ENCODE measurements at places on chromosomes 1 and 21.
A peak's percentile ranks its signal among the peaks of the same experiment; 100 is the strongest.

DNA sequence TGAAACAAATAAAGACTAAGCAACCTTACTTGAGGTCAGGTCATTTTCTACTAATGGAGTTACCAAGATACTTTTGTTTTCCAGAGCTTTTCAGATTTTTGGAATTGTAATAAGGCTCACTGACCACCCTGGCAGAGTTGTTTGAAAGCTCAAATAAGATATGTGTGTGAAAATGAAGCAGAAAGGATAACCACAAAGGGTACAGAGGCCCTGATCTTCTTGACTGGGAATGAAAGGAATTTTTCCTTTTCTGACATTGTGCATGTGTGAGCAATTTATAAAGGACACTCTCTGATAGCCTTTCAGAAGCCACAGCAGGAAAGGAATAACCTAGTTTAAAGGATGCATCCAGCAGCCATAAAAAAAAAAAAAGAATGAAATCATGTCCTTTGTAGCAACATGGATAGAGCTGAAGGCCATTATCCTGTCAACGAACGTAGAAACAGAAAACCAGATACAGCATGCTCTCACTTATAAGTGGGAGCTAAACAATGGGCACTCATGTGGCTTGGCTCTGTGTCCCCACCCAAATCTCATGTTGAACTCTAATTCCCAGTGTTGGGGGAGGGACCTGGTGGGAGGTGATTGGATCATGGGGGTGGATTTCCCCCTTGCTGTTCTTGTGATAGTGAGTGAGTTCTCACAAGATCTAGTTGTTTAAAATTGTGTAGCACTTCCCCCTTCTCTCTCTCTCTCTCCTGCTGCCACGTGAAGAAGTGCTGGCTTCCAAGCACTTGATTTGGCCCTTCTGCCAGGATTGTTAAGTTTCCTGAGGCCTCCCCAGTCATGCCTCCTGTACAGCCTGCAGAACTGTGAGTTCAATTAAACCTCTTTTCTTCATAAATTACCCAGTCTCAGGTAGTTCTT lies 3.1 kb upstream of the SRP9 start:
- DNase-seq = no peak

GRCh38 chr1:244214009-244214967 lies 163.2 kb downstream of the ZBTB18 start:
- no peak for DNase-seq

GRCh38 chr1:44485229-44485933 lies 80.3 kb downstream of the RNF220 start:
- DNase-seq = no peak

GRCh38 chr1:53237638-53238037 lies 680 bp downstream of the MAGOH start:
- DNase-seq = no peak

- DNase-seq = no peak
Observed at GRCh38 chr1:58457023-58457635, 89.4 kb downstream of the OMA1 start.

GRCh38 chr1:93716941-93717368 lies 35.3 kb upstream of the BCAR3 start:
- DNase-seq = no peak

DNA sequence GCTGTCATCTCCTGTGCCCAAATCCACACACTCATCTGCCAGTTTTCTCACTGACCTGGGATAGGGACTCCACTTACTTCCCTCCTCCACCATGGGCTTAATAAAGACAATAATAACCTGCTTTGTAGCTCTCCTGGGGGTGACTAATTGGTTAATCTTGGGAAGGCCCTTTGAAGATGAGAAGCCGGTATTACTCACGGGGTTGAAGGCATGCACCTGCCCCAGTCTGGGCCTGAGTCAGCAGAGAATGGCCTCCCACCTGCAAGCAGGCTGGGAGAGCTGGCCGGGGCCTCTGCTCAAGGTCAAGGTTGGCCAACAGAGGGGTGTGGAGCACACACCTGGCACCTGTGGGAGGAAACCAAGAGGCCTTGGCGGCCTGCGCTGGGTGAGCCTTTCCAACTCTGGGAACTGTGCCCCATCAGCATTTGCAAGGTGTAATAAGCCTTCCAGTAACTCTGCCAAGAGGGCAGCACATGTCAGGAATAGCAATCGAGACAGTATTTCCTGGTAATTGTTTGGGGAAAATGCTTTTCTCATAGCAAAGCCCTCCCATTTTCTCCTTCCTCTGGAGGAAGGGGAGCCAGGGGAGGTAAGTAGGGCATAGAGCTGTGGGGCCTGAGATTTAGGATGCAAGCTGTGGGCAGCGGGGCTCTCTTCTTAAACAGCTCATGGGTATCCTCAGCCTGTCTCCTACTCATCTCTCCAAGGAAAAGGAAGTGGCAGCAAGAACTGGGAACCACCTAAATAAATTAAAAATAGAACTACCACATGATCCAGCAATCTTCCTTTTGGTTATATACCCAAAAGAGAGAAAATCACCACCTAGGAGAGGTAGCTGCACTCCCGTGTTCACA lies 49.0 kb downstream of the TOMM20 start:
- DNase-seq = peak; percentile 66

- no peak for DNase-seq
Observed at GRCh38 chr21:27320868-27321267, 354.0 kb upstream of the ADAMTS5 start.

GRCh38 chr21:18204931-18205330 lies 39.7 kb upstream of the CHODL start:
- no peak for DNase-seq

DNA sequence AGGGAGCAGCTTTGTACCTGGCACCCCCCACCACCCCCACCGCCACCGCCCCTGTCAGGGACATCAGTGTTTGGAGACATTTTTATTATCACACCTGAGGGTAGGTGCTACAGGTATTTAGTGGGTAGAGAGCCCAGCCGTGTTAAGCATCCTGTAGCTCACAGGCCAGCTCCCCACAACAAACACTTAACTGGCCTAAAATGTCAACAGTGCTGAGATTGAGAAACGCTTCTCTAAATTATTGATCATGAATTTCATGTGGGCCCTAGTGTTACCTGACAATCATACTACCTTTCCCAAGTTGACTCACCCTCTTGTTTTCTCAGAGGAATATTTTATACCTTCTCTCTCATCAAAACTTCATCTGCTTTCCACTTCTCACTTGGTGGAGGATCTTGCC lies 21.4 kb downstream of the ELF3 start:
- DNase-seq = no peak

DNA sequence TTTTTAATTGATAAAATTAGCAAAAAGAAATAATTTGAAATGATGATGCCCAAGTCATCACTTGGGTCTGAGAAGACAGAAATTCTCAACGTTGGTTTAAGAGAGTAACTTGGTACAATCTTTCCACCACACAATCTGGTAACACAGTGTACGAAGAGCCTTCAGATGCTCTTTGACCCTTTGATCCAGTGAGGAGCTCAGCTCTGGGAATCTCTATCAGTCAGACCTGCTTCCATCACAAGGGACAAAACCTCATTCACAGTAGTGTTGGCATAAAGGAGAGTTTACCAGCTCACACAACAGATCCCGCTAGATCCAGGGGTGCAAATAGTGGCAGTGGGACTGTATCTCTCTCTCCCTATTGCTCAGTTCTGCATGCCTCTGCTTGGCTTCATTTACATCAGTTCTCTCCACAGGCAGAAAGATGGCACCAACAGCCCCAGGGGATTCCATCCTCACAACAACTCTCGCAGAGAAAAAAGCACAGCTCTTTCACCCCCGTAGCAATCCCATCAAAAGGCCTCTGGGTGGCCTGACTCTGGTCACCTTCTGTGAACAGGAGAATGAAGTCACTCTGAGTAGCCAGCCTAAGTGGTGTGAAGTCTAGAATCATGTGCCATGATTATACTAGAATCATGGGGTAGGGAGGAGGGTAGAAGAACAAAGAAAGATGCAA lies 119.7 kb downstream of the ZNF281 start:
- DNase-seq = no peak

GRCh38 chr1:8540261-8540941 lies 222.5 kb downstream of the SLC45A1 start:
- no peak for DNase-seq

DNA sequence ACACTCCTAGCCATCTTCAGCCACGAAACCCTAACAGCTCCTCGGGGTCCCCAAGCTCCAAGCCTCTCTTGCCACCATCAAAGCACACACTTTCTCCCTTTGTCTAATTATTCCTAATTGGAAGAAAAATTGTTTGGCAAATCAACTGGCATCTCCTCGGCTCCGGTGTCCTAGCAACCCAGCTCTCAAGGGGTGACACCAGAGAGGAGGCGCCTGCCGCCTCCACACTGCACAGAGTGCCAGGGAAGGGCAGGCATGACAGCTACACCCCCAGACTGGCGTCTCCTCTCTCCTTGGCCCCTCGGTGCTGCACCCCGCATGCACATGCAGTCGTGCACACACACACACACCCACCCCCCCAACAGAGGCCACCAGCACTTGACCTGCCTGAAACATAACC lies 18.2 kb upstream of the GJB5 start:
- no peak for DNase-seq

DNA sequence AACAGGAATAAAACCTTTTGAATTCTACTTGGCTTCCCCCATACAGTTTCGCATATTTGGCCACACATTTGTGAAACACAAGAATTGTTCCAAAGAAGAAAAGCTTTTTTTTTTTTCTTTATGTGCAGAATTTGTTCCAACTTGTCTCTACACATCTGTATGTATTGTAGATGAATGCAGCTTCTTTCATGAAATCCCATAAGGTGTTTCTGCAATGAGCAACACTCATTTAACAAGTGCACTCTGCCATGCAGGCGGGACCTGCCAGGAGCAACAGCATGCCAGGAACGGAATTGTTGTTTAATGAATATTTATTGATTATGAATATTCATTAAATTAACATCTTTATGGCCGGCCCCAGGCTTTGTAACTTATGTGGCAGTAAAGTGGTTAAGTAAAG lies 1075.0 kb downstream of the TTLL7 start:
- no peak for DNase-seq

DNA sequence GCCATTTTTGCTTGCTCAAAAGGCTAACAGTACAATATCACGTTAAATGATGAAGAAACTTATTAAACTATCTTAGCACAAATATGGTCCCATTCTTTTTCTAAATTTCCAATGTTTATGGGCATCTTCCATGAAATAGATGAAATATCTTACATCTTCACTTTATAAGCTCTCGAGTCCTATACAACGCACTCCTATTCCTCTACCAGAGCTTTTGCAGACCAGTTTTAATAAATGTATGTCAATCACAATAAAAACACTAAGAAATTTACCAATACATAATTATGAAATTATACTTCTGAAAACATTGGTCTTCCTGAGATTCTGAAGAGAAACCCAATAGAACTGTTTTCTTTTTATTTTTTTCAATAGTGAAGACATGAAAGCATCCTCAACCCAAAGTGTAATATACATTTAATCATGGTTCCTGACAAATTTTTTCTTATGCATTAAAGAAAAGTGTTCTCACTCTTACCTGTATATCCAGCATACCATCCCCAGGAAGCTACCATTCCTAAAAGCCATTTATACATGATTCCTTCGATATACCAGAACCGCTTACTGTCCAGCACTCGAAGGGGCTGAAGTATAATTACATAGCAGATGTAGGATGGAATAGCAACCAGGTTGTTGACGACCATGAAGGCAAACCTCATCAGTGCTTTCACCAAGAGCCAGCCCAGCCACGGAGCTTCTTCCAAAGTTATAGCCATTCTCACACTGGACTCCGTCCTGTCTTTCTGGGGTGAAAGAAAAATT lies 1.8 kb downstream of the LPGAT1 start:
- no peak for DNase-seq

- DNase-seq = no peak
Observed at GRCh38 chr1:209937996-209938959, at the start of gene SYT14. SYT14 (plus strand) TSS chr1:209938217; CDS start chr1:209938265, 48 bp downstream.

DNA sequence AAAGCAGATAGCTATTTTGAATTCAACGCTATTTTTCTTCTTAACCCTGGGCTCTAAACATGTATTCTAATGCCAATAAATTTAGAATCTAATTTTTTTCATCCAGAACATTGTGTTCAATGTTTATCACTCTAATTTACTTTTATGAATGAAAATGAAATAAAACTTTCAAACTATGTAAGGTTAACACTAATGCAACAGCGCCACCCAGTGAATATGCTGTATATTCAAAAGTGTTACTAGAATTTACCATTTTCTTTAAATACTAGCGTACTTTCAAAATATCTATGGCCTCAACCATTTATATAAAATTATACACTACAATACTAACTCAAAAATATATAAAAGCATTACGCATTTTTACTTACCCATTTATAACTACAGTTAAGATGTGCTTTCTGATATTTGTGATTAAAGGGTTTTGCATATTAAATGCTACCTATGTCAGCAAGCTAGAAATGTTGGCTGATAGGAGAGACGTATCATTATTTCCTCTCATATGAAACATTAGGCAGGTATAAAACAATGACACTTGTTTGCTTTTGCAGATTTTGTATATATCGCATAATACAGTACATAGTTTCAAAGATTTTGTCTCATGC lies 5.9 kb upstream of the NUF2 start:
- DNase-seq = no peak

GRCh38 chr1:11052839-11053757 lies 6.1 kb upstream of the MASP2 start:
- no peak for DNase-seq

DNA sequence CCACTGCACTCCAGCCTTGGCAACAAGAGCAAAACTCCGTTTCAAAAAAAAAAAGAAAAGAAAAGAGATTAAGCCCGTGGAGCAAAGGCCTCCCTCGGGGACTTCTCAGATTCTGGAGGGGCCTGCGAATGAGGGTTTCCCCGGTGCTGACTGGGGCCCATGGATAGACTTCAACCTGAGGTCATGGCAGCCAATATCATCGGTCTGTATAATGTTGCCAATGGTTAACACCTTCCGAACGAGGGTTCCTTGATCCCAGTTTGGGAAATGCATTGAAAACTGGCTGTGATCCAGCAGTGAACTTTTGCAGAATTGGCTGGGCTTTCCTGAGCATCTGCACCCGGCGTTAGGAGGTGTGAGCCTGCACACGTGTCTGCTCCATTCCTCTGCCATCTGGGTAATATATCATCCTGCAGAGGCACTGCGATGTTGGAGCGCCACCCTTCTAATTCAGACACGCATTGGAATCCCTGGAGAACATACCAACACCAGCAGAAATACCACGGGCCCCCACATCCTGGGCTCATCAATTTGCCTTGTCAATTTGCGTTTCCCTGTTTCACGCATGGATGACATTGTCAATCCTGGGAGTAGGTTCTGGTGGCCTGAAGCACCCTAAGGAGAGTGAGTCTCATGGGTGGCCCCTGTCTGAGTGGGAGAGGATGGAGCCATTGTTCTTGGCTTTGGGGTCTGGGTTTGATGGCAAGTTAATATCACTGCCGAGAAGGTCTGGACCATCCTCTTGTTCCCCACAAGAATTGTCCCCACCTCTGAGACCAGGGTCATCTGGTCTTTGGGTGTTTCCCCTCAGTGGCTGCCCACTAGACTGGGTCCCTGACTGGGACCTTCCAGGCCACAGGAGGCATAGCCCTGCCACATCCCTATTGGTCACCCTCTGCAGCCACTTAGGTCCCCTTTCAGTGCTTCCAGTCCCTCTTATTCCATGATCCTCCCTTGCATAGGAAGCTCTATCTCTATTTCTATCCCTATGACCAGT lies 441.0 kb downstream of the PTPRU start:
- DNase-seq = no peak

Data from spleen (tissue), 13 donors.